ENCODE measurements at places on chromosomes 6 and 20.

DNA sequence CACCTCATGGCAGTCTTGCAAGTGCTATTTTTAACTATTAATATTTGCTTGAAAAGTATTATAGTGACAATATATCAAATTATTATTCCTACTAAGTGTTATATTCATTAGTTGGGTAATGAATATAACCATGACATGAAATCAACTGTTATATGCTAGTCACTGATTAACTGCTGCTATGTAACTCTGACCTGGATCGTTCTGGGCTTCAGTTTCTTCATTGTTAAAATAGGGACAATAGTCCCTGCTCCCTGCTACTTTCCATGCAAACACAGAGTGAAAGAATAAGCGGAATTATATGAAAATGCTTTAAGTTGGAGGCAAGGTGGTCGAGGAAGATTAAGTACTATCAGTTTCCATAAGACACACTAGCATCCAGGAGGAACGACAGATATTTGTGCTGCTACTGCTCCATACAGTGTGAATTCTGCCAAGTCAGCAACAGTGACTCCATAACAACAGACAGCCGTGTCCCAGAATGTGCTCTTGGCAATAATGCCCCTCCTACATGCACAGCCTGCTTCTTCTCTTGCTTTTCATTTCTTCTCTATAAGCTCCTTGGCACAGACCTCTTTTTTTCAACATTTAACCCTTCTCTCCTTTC, 107.2 kb downstream of the CHD6 start:
- no peak for DNase-seq

- no peak for DNase-seq
Observed at GRCh38 chr6:76866091-76866915, 597.0 kb downstream of the HTR1B start.

DNA sequence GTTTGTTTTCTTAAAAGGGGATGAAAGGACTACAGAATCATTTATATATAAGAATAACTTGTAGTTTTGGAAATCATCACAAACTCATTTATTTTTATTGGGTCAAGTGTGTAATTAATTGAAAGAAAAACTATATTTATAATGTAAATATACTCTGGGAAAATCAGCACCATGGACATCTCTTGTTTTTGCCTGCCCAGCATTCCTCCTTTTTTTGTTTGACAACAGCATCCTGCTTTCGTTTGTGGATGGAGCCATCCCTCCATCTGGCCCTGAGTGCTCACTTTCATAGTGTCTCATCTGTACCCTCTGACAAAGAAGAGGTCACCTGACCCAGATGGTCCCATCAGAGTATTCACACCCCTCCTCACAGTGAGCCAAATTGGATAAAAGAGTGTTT, 308.2 kb upstream of the HTR1E start:
- DNase-seq: no peak

- peak; percentile 70 for DNase-seq
Observed at GRCh38 chr6:87066449-87067333, 28.2 kb downstream of the CGA start.

DNA sequence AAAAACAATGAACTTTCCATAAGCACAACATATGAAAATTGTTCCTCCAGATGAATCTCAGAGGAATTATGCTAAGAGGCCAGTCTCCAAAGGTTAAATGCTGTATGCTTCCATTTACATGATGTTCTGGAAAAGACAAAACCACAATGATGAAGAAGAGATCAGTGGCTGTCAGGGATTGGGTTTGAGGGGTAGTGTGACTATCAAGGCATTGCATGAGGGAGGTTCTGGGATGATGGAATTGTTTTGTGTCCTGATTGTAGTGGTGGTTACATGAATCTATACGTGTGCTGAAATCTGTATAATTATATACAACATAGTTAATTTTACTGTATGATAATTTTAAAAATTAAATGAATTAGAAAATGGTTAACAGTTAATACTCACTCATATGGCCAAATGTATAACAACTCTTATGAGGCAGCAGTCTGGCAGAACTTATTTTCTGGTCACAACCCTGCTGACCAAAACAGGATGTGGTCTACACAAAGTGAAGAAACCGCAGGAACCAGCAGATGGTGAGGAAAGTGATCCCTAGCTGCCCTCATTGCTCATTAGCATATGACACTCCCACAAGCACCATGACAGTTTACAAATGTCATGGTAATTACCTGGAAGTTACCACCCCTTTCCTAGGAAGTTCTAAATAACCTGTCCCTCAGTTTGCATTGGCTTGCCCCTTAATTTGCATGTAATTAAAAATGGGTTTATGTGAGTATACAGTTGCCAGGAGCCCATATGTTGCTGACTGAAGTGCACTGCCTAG, 31.9 kb downstream of the NSFL1C start:
- DNase-seq: no peak

GRCh38 chr20:20391766-20392165, 23.9 kb downstream of the INSM1 start:
- DNase-seq: no peak

GRCh38 chr6:124434421-124434820, 527.8 kb upstream of the RNF217 start:
- no peak for DNase-seq

DNA sequence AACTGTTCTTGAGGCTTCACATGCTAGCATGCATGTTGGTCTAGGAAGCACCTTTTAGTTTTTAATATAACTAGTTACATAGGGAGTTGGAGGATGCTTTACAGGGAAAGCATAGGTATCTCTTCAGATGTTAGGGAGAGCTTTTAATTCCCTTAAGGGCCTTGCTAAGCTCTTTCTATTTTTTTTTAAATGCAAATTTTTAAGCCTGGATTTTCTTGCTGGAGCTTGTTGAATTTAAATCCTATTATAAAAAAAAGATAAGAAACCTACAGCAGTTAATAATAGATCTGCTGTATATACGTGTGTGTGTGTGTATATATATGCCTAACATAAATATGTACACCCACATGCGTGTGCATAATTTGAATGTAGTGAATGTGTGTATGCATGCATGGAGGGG, 79.0 kb downstream of the FIG4 start:
- DNase-seq: no peak
